ENCODE measurements at places on chromosomes 1 and 21.

GRCh38 chr1:155920717-155921116 is 9.6 kb upstream of the RIT1 start:
- DNase-seq: no peak

- DNase-seq: no peak
These were observed 116.2 kb upstream of the KCNK2 start for GRCh38 chr1:214966346-214966745.

DNA sequence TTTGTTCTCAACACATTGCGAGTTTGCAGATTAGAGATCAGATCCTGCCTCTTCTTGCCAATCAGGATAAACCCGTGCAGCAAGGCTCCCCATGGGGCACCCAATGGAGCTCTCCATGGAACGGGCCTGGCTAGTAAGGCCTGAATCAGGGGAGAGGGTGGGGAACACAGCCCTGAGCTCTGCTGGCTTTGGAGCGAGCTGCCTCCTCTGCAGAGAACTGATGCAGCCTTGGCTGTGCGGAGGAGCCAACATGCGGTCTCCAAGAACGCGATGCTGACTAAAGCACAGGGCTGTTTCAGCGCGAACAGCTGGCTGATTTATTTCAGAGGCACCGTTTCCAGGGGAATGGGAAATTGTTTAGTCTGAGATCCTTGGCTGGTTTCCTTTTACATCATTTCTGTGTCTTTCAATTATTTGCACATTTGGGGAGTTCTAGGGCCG is 139.7 kb downstream of the TSEN15 start:
- DNase-seq: peak; percentile 92

DNA sequence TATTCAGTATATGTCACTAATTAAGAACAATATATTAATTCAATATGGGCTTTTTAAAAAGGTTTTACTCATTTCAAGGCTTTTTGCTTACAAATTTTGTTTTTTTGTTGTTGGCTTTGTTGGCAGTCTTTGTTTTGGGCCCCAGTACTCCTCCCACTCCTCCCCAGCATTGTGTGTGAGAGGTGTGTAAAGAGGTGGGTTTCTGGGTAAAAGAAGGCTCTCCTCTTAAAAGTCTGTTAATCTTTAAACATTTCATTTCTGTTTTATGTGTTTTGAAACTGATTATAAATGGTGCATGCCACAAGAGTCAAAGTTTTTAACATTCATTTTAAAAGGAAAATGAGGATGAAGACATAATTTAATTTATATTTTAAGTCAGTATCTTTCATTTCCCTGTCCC is 79.6 kb downstream of the SASS6 start:
- no peak for DNase-seq

DNA sequence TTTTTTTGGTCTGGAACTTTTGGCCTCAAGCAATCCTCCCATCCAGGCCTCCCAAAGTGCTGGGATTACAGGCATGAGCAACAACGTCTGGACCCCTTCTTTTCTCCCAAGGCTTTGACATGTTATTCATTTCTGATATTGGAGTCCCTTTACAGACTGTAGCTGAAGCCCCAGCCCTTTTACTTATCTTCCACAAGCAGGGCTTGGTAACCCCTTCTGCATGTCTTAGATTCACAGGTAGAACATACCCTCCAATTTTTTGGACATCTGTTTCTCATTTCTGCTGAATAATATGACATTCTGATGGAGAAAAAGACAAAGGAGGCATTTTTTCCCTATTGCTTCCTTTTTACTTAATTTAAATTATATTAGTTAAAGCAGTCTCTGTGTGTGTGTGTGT is 39.2 kb upstream of the RGS21 start:
- DNase-seq: no peak

GRCh38 chr1:24384251-24385090 is 29.1 kb downstream of the STPG1 start:
- DNase-seq: no peak

DNA sequence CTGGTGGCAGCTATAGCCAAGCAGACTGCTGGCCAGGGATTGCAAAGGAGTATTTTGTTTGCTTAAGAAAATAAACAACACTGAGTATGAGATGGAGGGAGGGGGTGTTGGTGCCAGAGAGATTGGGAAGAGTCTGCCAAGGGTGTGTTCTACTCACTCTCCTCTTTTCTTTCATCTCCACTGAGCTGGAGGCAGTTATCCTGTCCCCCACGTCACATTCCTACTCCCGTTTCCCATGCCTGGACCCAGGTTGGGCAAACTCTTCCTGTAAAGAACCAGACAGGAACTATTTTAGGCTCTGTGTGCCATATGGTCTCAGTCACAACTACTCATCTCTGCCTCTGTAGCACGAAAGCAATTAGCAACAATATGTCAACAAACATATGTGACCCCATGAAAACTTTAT is 1.4 kb upstream of the IL24 start:
- no peak for DNase-seq

GRCh38 chr1:79822053-79822452 is 815.5 kb upstream of the ADGRL4 start:
- DNase-seq: no peak

DNA sequence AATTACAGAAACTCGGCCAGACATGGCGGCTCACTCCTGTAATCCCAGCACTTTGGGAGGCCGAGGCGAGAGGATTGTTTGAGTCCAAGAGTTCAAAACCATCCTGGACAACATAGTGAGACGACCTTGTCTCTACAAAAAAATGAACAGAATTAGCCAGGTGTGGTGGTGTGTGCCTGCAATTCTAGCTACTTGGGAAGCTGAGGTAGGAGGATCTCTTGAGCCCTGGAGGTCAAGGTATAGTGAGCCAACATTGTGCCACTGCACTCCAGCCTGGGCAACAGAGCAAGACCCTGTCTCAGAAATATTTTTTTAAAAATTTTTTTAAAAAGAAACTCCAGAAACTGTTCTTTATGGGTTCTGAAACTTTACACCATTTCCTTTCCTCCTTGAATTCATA is 38.4 kb upstream of the IFNGR2 start:
- no peak for DNase-seq

GRCh38 chr1:17423781-17424245 is 15.7 kb downstream of the RCC2 start:
- no peak for DNase-seq

GRCh38 chr21:35824136-35824535 is 236.2 kb downstream of the SETD4 start:
- DNase-seq: no peak

DNA sequence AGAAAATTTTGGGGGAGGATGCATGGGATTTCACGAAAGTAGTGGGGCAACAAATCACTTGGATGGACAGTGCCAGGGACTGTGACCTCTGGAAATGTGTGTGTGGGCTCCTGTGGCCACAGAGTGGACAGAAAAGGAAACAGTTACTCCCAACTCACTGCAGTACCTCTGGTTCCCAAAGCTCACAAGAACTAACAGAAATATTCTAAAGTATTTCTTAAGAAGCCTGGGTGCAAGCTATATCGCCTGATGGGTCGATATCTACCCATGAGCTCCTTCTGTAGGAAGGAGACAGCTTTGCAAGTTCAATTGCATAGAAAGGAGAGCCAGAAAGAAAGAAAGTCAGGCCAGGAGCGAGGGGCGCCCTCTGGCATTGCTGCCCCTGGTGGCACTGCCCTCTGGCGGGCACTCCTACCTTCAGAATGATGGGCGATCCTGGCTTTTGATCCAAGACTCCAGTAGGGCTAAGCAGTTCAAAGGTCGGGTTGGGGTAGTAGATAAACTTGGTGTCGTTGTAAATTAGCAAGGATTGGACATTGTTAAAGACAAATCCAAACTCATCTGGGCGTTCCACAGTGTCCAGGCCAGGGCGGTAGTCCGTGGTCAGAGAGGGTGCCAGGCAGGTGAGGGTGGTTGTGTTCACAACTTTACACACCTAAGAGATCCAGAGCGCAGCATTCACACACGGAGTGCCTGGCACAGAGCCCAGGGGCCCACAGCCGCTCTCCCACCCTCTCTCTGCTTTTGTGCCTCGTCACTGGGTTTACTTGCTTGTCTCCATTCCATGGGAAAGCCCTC is 134.7 kb upstream of the CD34 start:
- DNase-seq: no peak

DNA sequence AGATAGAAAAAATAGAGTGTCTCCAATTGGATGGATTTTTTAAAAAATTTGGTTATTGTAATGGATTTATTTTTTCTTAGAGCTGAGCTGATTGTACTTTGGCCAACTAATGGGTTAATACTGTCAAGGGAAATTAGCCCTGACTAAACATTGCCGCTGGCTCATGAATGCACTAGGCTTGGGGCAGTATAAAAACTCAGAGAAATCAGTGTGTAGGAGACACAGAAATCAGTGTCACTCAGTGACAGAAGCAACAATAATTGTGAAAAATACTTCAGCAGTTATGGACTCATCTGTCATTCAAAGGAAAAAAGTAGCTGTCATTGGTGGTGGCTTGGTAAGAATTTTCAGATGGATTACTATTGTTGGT is at the start of gene KMO:
KMO (plus strand) TSS at position 217 of the 370 bp plus-strand sequence; CDS start at position 284, 67 bp downstream.
- no peak for DNase-seq

- DNase-seq: no peak
These were observed 179.9 kb downstream of the DENND1B start for GRCh38 chr1:197595304-197595904.

- DNase-seq: no peak
These were observed 48.6 kb downstream of the ACOT7 start for GRCh38 chr1:6345009-6345408.

GRCh38 chr21:42346866-42347600 is 3.8 kb downstream of the TFF2 start:
- DNase-seq: no peak

GRCh38 chr1:207414606-207415108 is 39.5 kb upstream of the CR2 start:
- no peak for DNase-seq

GRCh38 chr1:180217006-180217405 is 13.1 kb upstream of the LHX4 start:
- DNase-seq: no peak

- DNase-seq: no peak
These were observed 163.7 kb downstream of the NTPCR start for GRCh38 chr1:233114159-233114558.

- DNase-seq: no peak
These were observed 3.3 kb downstream of the LRRC38 start for GRCh38 chr1:13510499-13510898.

GRCh38 chr1:215890438-215890837 is 323.3 kb downstream of the KCTD3 start:
- DNase-seq: no peak

- no peak for DNase-seq
These were observed 10.9 kb upstream of the FASLG start for GRCh38 chr1:172647987-172648386.

GRCh38 chr1:54996359-54996868 is 2.3 kb upstream of the BSND start:
- DNase-seq: peak; percentile 63

DNA sequence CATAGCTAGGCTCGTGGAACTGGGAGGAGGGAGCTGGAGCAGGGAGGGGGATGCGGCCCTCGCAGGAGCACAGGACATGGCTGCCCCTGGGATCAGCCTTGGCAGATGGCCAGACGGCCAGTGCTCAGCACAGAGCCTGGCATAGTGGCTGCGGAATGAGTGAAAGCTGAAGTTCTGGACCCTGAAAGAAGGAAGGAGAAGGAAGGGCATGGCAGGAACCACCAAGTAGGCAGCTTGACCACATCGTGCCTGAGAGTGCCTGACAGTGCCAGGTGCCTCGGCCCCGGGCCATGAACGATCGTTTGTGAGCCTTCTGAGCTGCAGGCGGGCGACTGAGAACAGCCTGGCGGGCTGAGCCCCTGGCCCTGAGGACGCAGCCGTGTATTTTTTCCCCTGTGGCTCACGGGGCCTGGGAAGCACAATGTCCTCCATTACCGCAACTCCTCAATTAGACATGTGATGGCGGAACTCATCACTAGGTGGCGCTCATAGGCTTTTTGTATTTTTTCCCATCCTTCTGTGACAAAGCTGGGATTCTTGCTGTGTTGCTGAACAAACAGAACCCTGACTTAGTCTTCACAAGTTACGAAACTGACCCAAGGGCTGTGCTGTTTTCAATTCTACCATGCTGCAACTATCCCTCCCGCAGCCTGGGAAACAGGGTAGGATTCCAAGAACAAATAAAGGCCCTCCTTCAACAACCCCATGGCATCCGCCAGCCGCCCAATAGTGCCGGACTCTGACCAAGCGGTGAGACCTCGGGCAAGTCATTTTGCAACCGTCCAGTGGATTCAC is 29.9 kb upstream of the TMEM61 start:
- peak; percentile 81 for DNase-seq

DNA sequence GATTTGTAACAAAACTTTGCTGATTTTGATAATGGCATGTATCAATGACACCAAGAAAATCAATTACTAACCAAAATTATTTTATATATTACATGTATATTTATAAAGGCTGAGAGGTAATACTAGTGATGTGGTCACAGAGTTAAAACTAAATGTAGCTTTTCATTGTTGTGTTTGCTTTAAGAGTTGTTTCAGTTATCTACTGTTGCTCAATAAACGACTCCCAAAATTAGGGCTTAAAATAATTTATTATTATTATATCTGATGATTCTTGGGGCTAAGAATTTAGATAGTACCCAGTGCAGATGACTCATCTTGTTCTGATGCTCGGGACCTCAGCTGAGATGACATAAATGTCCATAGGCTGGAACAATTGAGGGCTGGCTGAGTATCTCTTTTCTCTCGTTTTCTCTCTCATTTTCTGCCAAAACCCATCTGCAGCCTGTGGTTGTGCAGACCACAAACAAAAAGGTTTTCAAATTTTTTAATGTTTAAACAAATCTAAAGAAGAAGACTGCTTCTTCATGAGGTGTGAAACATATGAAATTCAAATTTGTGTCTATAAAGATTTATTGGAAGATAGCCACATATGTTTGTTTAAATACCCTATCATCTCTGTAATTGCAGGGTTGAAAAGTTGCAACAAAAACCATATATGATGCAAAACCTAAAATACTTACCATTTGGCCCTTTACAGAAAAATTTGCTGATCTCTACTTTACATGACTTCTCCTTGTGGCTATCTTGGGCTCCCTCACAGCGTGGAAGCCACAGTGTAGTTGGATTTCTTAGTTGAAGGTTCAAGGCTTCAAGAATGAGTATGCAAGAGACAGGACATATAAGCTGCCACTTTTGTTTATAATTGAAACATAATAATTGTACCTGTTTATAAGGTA is 14.8 kb upstream of the PTPRC start:
- DNase-seq: no peak

GRCh38 chr1:84271441-84272151 is 29.9 kb upstream of the SAMD13 start:
- DNase-seq: no peak
